ENCODE measurements at places on chromosomes 5 and 9.

- no peak for DNase-seq
Observed at GRCh38 chr9:73042155-73042554, 89.3 kb upstream of the ALDH1A1 start.

GRCh38 chr9:33311953-33312352, 21.6 kb downstream of the NFX1 start:
- DNase-seq: no peak

DNA sequence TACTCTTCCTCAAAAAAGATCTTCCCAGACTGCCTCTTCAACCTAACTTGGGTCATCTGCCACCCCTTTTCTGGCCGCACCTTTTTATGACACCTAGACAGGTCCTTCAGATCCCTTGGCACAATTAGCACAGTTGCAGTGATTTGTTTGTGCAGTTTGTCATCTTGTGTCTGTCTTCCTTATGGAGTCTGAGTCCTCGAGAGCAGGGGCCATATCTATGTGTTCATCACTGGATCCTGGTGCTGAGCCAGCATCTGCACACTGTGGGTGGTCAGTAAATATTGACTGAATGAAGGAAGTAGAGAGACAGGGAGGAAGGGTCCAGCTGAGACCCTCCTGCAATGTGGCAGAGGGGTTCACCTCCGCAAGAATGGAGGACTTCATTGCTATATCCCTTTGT, 14.4 kb downstream of the ERGIC1 start:
- DNase-seq: no peak

DNA sequence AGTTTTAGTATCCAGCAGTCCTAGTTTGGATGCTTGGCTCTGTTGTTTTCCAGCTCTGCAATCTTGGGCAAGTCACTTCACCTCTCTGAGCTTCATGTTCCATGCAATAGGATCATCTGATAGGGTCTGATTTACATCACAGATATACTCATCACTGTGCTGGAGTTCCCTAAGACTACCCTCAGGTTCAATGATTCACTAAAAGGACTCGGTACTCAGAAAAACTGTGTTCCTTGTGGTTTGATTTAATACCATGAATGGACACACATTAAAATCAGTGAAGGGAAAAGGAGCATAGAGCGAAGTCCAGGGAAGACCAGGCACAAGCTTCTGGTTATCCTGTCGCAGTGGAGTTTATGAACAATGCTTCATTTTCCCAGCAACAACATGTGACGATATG, 119.9 kb upstream of the EFNA5 start:
- DNase-seq: no peak

DNA sequence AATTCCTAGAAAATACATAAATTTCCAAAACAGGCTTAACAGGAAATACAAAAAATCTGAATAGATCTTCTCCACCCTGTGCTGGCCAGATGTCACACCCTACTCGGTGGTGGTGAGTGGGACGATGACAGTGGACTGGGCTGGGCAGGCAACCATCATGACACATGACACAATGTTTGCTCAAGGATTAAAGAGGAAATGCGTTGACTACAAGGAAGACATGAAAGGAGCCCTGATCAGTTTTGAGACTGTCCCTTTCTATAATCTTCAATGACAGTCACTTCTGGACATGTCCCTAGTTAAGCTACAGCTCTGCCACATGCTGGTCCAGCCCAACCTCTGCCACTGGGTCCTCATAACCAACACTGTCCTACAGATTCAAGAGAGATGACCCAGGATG, 99.8 kb downstream of the ZDHHC21 start:
- DNase-seq: no peak

GRCh38 chr5:155765715-155766114, 561.2 kb upstream of the SGCD start:
- no peak for DNase-seq

GRCh38 chr5:152638996-152639552, 234.0 kb upstream of the NMUR2 start:
- DNase-seq: no peak

DNA sequence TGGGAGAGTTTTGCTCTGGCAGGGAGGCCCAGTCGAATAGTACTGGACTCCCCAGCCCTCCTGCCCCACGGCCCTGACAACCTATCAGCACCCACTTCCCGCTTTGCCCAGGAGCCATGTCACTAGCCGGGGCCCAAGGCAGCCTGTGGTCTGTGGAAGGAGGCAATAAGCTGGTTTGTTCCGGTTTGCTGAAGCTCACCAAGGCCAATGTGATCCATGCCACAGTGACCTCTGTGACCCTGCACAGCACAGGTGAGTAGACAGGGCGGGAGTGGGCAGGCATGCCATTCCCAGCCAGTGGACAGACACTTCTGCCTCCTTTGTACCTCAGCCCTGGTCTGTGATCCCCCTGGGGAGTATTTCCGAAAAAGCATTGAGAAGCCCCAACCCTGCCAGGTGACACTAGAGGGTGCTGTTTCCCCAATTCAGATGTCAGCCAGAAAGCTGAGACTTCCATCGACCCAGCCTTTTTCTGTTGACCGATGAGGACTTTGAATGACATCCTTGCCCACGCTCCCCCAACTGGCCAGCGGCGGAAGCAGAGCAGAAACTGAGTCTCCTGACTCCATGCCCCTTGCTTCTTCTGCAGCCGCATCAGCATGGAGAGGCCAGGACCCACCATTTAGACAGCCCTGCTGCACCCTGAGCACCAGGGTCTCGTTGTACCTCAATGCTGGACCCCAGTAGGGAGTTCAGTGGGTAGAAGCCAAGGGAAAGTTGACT, 9.6 kb downstream of the PCYOX1L start:
- no peak for DNase-seq

DNA sequence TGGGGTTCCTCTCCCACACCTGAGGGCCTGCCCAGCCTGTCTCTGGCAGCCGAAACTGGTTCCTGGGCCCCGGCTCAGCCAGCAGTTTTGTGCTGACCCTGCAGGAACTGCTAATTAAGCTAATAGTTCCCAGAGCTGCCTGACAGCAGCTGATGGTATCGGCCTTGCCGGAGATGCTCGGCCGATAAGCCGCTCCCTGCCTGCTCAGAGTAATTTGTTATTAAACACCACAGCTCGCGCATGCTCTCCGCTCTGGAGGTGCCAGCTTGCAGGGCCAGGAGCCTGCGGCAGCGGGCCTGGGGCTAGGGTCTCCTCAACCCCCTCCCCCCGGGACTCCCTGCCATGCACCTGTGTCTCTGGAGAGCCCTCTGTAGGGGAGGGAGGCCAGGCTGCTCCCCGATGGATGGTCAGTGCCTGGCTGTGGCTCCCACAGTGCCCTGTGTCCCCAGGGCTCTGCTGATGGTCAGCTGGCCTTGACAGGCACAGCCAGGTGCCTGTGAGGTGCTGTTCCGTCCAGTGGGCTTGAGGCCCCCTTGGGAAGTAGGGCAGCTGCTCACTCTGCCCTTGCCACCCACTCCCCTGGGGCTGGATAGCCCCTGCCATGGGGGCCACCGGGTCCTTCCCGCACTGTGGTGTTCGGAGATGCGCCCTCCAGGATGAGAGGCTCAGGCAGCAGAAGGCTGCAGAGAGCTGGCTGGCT, 41.7 kb downstream of the RXRA start:
- DNase-seq: no peak

GRCh38 chr5:173719731-173720082, 103.3 kb upstream of the BOD1 start:
- DNase-seq: no peak

- DNase-seq: no peak
Observed at GRCh38 chr5:152511120-152511519, 106.0 kb upstream of the NMUR2 start.
